Stimulated activated CD4-positive, alpha-beta T cell treated with anti-CD3 and anti-CD28 coated beads, TNF-alpha, amount 100 ng/mL, for 1 hour (primary cell): ENCODE measurements at places on chromosomes 4 and X.

DNA sequence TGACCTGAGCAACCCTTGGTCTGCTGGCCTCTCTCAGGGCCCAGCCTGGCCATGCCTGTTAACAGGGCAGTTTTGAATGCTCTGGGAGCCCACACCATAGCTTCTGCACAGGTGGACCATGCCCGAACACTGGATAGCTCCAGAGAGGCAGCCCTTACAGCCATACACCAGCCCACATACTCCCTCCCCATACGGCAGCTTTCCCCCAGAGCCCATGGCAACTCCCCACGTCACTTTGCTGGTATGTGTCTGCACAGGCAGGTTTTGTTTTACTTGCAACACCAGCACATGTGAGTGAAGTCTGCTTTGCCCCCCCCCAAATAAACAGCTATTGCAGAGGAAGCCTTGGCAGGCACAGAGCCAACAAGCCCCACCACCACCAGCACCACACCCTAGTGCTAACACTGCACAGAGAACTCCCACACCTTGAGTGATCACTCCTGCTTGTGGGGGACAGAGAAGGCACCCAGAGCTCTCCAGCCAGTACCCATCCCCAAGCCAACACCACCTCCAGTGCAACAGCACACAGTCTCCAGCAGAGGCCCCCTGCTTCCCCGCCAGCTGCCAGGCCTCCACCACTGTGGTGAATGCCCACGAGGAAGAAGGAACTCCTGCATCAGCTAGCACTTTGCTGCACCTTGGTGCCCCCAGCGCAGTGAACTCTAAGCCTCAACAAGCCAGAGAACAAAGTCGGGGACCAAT lies 87.3 kb downstream of the STPG2 start:
- DNase-seq: no peak

DNA sequence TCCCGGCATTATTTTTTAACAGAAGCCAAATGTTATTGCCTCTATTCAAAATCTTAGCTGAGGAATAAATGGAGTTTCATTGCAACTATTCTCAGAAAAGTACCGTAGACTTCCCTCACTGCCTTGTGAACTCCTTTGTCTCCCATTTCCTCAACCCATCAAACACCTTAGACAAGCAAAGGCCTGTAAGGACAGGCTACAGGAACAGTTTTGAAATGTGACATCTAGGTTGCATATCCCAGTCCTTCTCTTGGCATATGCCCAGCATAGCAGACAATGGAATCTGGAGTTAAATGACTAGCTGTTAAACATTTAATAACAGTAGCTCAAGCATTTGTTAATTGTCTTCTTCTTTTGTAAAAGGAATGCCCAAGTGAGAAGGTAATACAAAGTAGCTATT lies 1371.7 kb downstream of the STIM2 start:
- no peak for DNase-seq

DNA sequence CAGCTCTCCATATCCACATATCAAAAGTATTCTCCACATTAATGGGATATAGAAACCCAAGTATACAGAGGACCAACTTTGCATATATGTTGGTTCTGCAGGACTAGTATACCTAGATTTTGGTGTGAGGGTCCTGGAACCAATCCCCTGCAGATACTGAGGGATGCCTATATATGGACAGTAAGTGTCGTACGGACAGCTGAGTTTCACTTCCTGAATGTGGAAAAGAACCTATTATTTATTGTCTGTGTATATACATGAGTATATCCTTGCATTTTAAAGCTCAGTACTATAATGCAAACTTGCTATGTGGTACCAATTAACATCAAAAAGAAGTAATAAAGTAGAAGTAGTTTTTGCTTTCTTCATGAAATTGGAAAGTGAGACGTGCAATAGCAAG lies 101.9 kb downstream of the FBXW7 start:
- no peak for DNase-seq

- no peak for DNase-seq
Measured at GRCh38 chr4:19711871-19712270, 539.8 kb upstream of the SLIT2 start.

- DNase-seq: no peak
Measured at GRCh38 chr4:134422776-134423175, 221.2 kb upstream of the PABPC4L start.

DNA sequence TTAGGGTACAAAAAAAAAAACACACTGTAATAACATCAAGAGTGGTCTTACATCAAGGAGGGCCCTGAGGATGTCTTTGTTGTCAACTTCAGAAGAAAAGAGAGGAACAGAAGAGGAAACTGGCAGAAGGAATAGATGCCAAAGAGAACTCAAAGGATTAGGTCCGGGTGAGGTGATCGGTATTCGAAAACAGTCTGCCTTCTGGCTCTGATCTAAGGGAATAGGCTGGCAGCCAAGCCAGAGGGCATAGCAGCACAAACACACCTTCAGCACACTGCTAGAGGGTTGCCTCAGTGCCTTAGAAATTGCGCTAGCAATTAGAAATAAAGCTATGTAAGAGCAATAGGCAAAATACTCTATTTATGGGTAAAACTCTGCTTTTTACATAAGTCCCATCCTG lies 91.4 kb upstream of the TTC29 start:
- no peak for DNase-seq

DNA sequence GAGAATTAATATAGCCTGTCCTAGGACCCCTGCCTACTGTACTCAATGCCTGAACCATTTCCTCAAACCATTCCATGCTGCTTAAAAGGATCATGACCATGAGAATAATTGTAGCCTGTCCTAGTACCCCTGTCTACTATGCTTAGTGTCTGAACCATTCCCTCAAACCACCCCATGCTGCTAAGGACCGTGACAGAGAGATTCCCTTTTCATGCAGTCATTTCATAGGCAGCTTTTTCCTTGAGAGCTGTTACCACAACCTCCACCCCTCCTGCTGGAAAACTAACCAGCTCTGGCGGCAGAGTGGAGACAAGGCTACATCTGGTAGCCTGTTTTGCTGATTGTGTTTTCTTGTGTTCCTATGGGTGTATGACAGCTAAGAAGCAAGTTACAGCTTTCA lies 174.9 kb upstream of the SMARCAD1 start:
- DNase-seq: no peak

DNA sequence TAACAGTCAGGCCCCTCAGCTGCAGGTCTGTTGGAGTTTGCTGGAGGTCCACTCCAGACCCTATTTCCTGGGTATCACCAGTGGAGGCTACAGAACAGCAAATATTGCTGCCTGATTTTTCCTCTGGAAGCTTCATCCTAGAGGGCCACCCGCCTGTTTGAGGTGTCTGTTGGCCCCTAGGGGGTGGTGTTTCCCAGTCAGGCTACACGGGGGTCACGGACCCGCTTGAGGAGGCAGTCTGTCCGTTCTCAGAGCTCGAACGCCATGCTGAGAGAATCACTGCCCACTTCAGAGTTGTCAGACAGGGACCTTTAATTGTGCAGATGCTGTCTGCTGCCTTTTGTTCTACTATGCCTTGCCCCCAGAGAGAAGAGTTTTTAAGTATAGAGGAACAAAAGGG lies 160.8 kb downstream of the DKK2 start:
- no peak for DNase-seq

DNA sequence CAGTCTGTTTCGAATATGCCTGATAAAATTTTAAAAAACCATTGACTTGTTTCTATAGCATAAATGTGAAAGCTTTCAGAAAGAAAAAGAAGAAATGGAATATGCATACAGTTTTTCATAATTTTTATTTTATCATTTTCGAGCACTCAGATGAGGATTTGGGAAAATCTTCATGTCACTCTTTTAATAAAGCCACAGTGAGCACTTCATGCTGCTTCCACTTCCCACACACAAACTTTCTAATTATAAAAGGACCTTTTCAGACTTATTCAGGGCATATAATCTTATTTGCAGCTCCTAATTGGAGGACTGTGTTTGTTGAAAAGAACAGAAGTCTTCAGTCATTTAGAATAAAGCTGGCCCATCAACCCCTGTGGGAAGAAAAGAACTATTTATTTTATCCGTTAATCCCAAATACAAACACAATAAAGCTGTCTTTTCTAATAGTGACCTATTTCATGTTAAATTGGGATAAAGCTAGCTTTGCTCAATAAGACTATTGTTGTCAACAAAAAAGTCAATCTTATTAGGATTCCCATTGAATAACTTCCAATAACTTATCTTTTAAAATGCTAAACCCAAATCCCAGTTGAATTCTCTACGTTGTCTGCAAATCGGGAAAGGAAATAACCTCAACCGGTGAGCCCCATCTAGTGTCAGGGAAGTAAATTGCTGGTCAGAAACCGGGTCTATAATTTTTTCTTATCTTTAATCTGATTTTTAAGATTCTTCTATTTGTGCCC lies 211.5 kb downstream of the PDGFRA start:
- no peak for DNase-seq

DNA sequence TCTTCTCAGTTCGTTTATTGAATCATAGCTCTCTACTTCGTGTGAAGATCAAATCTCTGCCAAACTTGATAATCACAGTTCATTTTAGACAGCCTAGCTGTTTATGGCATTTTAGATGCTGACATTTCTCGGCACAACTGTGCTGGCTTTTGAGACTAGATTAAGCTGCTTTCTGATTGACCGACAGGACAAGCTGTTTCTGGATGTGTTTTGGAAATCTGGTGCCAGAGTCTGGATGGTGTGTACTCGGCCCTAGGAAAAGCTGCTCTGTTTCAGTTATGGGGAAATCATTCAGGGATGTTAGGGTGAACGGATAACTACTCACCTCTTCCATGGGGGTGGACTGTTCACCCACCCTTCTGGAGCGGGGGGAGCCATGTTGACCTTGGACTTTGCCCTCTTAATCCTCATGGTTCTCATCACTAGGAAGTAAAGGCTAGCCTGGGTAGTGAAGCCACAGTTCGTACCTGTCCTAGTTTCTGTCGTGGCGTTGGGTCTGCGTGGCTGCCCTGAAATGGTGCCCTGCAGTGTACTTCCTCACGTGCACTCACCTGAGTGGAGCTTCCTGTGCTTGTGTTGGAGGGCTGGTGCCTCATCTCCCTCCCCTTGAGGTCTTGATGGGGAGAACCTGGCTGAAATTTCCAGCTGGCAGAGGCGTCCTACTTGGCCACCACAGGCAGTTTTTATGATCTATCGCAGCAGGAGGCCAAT lies 13.7 kb upstream of the WDR1 start:
- DNase-seq: no peak
